Omental fat pad (tissue), 4 donors: ENCODE measurements at places on chromosomes 1 and 21.

- no peak for DNase-seq
Observed at GRCh38 chr1:156230473-156230837, 11.5 kb upstream of the BGLAP start.

DNA sequence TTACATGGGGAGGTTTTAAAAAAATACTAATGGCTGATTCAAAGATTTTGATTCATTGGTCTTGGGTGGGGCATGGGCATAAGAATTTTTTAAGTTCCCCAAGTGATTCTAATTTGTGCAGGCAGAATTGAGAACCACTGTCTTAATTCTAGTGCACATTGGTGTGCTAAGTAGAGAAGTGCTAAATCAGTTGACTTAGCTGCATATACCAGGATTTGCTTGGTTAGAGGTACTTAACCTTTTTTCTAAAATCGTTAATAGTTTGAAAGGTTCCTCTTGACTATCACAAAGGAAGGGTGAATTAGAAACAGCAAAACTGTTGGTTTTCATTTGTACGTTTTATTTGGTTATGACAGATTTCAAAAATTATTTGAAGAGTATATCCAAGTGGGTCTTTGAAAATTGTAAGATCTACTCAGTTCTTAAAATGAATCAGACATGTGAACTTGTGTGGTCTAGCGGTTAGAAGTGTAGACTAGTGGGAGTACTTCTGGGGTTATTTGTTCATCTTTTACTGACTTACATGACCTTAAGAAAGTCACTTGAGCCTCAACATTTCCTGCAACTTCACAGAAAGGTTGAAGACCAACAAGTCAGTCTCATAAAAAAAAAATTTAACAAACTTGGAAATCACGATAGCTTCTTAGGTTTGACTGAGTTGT lies 66.7 kb downstream of the RPAP2 start:
- no peak for DNase-seq

DNA sequence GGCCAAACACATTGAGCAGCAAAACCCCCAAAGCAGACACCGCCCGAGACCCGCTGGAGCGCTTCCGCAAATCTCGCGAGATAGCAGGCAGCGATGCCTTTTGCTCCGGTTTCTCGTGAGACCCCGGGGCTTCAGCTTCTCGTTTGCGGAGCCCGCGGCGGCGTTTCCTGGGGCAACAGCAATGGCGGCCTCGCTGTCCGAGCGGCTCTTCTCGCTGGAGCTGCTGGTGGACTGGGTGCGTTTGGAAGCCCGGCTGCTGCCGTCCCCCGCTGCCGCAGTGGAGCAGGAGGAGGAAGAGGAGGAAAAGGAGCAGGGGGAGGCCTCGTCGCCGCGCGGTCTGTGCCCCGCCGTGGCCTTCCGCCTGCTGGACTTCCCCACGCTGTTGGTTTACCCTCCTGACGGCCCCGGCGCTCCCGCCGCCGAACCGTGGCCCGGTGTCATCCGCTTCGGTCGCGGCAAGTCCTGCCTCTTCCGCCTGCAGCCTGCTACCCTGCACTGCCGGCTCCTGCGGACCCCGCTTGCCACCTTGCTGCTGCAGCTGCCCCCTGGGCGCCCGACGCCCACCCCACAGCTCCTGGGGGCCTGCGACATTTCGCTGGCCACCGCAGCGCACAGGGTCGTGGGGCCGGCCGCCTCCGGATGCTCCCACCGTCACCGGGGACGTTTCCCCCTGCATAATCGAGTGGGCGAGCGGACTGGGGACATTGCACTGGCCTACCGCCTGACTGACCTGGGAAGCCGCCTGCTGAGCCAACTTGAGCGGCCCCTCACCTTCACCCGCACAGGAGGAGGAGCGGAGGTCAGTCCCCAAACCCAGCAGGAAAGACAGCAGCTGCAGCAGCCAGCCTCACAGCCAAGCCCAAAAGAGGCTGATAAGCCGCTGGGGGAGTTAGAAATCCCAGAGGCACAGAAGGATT lies at the start of gene MAP10:
Gene MAP10 (plus strand): TSS at position 148 of the 917 bp plus-strand sequence. CDS start 34 bp downstream, at position 182.
- DNase-seq = no peak

DNA sequence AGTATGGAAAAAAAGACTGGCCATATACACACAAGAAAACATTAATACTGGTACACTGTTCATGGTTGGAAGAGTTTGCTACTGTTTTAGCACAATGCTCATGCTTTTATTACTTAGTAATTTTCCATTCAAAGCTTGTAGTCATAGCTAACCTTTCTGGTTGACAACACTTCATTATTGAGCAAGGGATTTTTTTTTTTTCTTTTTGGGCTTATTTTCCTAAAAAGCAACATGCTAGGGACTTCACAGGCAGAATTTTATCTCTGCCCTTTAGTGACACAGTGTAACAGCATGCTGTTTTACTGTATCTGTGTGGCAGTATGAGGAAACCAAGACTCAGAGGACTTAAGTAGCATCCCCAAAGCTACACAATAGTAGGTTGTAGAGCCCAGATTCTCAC lies 58.5 kb downstream of the FGGY start:
- no peak for DNase-seq

- no peak for DNase-seq
Observed at GRCh38 chr1:86573763-86574484, 27.0 kb downstream of the CLCA4 start.

- DNase-seq = no peak
Observed at GRCh38 chr21:16085421-16085820, 355.6 kb downstream of the USP25 start.

- no peak for DNase-seq
Observed at GRCh38 chr1:43235451-43236121, 34.2 kb upstream of the TMEM125 start.
